ENCODE measurements at places on chromosomes 1 and 21.

DNA sequence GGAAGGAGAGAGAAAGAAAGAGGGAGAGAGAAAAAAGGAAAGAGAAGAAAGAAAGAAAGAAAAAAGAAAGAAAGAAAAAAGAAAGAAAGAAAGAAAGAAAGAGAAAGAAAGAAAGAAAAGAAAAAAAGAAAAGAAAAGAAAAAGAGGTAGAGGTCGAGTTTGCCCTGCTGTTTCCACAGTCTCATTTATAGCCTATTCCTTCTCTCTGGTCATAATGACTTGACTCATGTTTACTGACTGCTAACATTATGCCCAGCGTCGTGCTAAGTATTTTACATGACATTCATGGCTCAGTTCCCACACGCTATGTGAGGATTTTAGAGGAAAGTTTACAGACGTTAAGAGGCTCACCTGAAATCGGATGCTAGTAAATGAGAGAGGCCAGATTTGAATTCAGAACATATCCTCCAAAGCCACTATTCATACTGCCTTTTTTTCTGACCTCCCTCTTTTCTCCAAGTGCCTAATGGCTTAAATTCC lies 263.0 kb downstream of the TNR start:
- DNase-seq, result no peak

GRCh38 chr1:234185438-234185837 lies 187.8 kb upstream of the COA6 start:
- no peak for DNase-seq

DNA sequence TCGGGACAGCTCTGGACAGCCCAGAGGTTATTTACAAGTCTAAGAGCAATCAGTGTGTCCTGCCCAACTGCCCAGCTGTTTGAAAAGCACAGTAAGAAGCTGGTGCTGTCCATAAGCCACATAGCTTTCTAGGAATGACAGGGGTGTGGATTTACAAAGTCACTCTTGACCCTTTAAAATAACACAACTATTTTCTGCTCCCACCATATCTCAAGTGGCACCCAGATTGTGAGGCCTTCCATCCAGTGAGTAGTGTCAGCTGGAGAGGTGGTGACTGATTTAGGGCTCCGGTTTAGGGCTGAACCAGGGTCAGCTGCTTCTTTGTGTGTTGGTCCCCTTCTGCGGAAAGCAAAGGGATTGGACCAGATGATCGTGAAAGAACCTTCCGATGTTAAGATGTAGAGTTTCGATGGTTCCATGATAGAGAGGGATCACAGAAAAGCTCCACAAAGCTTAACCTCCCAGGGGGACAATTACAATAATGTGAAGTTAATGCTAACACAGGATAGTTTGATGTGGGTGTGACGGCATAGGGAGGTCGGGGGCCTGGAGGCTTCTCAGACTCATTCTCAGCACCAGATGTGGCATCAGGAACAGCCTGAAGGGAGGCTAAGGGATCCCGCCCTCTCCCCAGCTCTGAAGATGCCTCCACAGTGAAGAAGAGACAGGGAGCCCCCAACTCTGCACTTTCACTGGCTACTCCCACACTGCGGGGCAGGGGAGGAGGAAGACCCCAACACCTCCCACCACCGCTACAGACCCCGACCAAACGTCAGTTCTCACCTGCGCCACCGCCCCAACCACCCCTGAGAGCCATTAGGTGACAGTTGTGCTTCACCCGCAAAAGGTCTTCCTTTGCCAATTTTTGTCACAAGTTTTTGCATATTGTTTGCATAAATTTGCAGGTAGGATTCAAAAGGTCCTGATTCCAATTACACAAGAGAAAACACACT lies 40.6 kb downstream of the LRRC3 start:
- DNase-seq, result no peak

DNA sequence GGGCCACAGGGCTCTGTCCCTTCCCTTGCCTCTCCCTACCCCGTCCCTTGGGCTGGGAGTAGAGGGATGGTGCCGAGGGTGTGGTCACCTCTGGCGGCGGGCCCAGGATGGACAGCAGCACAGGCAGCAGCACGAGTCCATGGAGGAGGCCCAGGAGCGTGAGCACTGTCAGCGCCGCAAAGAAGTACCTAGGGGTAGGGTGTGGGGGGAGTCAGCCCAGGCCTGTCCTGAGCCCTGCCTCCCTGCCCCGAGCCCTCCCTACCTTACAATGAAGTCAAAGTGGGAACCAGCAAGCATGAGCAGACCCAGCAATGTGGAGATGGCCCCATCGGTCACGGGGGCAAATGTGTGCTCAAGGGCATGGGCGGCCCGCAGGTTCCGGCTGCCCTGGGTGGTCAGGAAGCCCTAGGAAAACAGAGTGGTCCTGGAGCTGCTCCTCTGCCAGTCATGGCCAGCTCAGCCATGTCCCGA lies 14.7 kb downstream of the BTBD19 start:
- no peak for DNase-seq

DNA sequence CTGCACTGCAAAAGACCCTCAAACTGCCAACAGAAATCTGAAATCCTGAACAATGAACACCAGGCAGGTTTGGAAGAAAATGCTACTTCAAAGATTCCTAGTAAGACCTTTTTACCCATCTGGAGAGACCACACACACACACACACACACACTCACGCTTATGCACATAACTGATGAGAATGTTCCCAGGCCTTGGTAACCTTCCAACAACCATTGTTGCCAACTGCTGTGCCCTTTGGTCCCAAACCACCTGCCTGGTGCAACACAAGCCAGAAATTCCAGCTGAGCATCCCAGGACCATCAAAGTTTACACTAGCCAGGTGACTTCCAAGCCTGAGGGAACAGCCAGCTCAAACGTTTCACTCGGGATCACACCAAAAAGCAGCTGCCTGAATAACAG lies 56.9 kb downstream of the SEC16B start:
- DNase-seq, result no peak

- no peak for DNase-seq
Observed at GRCh38 chr1:172005856-172006255, 164.6 kb downstream of the DNM3 start.

GRCh38 chr1:7294636-7295035 lies 476.5 kb upstream of the VAMP3 start:
- DNase-seq, result no peak

DNA sequence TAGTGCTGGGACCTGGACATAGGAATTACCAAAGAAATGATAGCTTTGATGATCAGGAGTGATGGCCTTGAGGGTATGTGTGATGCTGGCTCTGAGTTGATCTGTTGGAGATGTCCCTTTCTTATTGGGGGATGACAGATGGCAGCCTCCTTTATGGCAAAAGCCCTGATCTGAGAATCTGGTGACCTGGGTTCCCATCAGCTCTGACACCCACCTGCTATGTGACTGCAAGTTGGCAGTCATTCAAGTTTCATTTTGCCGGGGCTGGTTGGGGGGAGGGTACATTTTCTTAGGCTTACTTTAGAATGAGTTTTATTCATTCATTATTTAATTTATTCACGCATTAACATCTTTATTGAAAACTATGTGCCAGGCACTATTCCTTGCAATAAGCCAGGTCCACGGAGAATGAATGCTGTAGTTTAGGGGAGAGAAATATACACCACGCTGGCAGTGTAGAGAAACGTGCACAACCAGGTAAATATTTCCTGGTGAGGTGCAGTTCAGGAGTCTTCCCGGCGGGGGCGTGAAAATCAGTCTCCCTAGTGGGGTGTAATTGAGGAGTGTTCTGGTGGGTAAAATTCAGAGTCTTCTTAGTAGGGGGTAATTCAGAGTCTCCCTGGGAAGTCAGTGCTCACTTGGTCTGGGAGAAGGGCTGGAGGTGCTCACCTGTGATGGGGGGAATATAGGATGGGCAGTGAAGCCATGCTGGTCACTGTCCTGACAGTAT lies 401.3 kb downstream of the CAMTA1 start:
- no peak for DNase-seq

DNA sequence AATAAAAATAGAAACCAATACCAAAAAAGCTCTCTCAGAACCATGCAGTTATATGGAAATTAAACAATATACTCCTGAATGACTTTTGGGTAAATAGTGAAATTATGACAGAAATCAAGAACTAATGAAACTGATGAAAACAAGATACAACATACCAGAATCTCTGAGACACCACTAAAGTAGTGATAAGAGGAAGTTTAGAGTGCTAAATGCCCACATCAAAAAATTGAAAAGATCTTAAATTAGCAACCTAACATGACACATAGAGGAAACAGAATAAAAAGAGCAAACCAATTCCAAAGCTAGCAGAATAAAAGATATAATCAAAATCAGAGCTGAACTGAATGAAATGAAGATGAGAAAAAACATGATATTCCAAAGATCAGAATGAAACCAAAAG lies 430.9 kb downstream of the LTN1 start:
- DNase-seq, result no peak

DNA sequence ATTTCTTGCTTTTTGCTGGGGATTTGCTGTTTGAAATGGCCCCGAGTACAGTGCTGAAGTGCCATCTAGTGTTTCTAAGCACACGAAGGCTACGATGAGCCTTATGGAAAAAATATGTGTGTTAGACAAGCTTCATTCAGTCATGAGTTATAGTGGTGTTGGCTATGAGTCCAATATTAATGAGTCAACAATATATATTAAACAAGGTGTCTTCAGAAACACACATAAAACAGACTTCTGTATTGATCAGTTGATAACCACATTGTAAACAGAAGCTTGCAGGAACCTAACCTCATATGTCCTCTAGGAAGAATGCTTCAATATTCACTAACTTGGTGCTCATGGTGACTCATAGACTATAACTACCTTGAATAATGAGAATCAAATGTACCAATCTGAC lies 1.7 kb upstream of the GJB5 start:
- no peak for DNase-seq

Data from DMS79 (cell line).